Pons (tissue), 1 donor: ENCODE measurements at places on chromosomes 12 and 14.

DNA sequence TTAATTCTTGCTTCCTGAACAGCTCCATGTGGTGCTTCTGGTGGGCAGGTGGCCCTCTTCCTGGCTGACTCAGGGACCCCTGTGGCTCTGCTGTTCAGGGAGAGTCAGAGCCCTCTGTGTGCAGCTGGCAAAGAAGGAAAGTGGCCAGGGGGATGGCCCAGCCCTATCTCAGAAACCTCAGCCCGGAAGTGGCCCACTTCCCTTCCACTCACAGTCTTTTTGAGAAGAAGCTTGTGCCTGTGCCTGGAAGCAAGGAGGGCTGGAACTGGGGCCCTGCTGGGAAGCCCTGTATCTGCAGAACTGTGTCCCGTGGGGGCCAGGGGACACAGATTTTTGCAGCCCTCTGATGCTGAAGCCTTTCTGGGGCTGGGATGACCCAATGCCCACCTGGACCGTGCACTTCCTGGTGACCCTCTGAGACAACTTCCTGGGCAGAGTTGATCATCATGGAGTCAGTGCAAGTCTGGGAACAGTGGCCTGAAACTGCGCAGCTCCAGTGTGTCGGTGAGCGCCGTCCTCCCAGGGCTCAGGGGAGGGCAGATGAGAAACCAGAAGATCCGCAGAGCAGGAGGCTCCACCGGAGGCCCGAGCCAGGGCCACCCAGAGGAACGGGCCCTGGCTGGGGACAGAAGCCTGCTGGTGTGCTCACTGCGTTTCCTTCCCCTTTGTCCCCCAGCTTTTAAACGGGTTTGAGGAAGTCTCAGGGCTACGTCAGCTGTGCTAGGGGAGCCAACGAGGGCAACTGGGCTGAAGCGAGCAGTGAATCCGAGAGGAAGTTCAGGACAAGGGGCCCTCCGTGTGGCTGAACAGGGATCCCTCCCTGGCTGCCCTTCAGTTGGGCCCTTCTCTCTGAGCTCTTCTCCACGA lies 217.4 kb upstream of the RTL1 start:
- peak; percentile 79 for DNase-seq

GRCh38 chr12:23950775-23951451 lies 1.4 kb upstream of the SOX5 start:
- DNase-seq: peak; percentile 35

GRCh38 chr12:2691345-2692071 lies 103.3 kb upstream of the FKBP4 start:
- no peak for DNase-seq

GRCh38 chr12:111643427-111643826 lies 42.3 kb downstream of the BRAP start:
- no peak for DNase-seq

- DNase-seq: no peak
These were observed 54.8 kb upstream of the PTHLH start for GRCh38 chr12:28027328-28027727.

GRCh38 chr12:90305379-90305778 lies 596.7 kb upstream of the ATP2B1 start:
- no peak for DNase-seq

- DNase-seq: no peak
These were observed 10.0 kb downstream of the STAC3 start for GRCh38 chr12:57240926-57241401.

- peak; percentile 53 for DNase-seq
These were observed 3.9 kb downstream of the ANO4 start for GRCh38 chr12:100798286-100799160.

- DNase-seq: no peak
These were observed 38.2 kb upstream of the TMEM263 start for GRCh38 chr12:106917503-106917902.

DNA sequence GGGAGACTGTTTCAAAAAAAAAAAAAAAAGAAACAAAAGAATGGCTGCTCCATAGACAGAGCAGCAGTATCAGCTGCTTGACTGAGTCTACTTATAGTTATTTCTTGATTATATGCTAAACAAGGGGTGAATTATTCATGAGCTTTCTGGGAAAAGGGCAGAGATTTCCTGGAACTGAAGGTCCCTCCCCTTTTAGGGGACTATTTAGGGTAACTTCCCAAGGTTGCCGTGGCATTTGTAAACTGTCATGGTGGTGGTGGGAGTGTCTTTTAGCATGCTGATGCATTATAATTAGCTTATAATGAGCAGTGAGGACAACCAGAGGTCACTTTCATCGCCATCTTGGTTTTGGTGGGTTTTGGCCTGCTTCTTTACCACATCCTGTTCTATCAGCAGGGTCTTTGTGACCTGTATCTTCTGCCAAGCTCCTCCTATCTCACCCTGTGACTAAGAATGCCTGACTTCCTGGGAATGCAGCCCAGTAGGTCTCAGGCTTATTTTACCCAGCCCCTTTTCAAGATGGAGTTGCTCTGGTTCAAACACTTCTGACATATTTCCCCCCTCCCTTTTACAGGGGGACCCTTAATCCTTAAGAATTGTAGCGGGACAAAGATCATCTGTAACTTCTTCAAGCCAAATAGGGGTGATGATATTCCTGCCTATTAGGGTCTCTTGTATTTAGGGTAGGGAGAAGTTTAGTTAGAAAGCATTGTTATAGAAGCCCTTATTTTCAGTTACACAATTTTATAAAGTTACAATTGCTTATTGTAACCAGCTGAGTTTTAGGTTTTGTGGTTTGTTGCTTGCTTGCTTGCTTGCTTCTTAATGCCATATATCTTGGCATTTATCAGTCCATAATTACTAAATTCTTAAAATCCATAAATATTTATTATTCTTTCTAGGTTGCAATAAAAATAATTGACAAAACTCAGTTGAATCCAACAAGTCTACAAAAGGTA lies 42.5 kb downstream of the MARK3 start:
- peak; percentile 29 for DNase-seq

DNA sequence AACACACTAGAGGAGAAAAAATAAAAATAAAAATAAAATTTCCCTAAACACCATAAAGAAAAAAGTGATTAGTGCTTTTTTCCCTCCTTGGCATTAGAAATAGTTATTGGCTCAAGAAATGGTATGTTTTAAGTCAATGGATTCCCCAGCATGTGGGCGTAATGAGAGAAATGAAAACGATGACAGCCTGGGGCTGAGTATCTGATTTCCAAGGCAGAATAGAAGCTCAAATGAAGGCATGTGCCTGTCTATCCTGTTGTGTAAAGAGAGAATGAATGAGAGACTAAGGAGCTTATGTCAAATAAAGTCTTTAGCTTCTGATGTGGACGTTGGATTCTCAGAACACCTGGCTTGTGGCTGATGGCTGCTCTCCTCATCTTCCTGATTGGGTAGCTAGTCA lies 1408.4 kb upstream of the TMEM132C start:
- DNase-seq: no peak

GRCh38 chr12:10153271-10154144 lies 18.4 kb downstream of the OLR1 start:
- peak; percentile 71 for DNase-seq

GRCh38 chr12:55253281-55253680 lies 8.9 kb downstream of the OR6C74 start:
- DNase-seq: no peak
